Head of caudate nucleus (tissue), 42 donors: ENCODE measurements at places on chromosomes 13 and 19.
A peak's percentile ranks its signal among the peaks of the same experiment; 100 is the strongest.

DNA sequence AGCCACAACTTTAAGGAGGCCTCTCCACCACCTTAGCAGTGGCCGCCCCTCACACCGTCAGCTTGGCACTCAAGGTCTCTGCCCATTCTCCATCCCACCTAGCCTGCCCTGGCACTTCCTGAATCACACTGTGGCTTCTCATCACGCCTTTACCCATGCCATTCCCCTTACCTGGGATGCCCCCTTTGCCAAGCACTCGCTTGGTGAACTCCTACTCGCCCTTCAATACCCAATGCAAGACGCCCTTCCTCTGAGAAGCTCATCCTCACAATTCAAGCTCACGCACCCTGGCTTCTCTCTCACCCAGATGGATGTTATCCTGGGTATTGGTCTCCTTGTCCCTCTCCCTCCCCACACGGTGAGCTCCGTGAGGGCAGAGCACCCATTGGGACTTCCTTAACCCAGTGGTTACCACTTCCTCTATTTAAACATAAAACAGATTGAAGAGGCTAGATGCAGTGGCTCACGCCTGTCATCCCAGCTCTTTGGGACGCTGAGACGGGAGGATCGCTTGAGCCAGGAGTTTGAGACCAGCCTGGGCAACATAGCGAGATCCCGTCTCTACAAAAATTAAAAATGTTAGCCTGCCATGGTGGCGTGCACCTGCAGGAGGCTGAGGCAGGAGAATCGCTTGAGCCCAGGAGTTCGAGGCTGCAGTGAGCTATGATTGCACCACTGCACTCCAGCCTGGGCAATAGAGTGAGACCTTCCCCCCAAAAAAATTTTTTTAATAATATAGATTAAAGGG, 12.6 kb upstream of the SHD start:
- no peak for DNase-seq

DNA sequence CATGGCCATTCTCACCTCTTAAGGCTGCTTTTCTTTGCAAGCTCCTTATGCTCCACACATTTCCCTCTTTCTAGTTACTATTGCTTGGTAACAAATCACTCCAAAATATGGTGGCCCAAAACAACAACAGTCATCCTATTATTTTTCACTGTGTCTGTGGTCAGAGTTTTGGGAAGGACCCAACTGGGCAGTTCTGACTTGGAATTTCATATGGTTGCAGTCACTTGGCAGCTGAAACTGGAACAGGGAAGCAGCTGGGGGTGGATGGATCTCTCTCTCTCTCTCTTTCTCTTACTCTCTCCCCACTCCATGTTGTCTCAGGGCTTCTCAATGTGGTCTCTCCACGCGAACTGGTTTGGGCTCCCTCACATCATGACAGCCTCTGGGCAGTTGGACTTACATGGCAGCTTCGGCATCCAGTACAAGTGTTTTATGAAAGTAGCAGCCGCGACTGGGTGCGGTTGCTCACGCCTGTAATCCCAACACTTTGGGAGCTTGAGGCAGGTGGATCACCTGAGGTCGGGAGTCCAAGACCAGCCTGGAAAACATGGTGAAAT, 39.6 kb downstream of the NUMBL start:
- no peak for DNase-seq

DNA sequence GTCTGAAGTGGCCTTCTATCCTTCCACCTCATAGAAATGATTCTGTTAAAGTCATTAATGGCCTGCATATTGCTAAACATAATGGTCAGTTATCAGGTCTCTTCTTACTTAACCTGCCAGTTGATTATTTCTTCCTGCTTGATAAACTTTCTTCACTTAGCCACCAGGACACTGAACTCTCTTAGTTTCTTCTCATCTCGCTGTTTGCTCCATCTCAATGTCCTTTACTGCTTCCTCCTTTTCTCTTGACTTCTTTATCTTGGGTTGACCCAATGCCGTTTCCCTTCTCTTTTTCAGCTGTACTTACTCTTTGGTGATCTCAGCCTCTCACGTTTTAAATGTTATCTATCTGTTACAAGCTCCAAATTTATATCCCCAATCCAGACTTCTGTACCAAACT, 17.1 kb upstream of the CLC start:
- DNase-seq: no peak

GRCh38 chr13:96492766-96493165, 402.9 kb downstream of the HS6ST3 start:
- DNase-seq: no peak

DNA sequence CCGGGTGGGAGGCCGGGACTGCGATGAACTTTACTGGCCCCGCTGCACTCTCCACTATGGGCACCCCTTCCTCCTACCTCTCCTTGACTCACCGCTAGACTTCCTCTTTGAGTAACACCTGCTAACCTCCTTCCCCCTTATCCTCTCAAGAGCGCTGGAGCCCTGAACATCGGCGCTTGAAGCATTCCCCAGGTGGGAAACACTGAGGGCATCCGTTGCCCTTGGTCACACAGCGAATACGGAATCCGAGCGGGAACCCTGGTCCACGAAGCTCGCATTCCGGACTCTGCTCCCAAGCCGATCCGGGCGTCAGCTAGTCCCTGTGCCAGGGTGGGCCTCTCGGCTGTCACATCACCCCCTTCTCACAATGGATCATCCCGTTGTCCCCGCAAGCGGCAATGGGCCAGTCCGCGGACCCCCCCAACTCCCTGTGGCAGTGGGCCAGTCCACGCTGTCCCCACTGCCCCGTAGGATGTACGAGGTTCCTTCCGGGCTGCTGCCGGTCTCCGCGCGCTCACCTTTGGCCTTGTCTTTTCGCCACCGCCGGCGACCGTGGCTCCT, 4.2 kb downstream of the LIPE start:
- DNase-seq: peak; percentile 64

- no peak for DNase-seq
Observed at GRCh38 chr13:104773775-104774174, 1707.6 kb upstream of the SLC10A2 start.

DNA sequence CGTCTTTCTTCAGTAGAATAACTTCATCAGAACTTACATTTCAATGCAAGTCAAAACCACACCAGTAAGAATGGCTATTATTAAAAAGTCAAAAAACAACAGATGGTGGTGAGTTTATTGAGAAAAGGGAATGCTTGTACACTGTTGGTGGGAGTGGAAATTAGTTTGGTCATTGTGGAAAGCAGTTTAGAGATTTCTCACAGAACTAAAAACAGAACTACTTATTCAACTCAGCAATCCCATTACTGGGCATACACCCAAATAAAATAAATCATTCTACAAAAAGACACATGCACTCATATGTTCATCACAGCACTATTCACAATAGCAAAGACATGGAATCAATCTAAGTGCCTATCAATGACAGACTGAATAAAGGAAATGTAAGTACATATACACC, 231.2 kb downstream of the NHLRC3 start:
- DNase-seq: no peak

GRCh38 chr13:63409791-63410351, 1994.2 kb upstream of the PCDH20 start:
- no peak for DNase-seq

DNA sequence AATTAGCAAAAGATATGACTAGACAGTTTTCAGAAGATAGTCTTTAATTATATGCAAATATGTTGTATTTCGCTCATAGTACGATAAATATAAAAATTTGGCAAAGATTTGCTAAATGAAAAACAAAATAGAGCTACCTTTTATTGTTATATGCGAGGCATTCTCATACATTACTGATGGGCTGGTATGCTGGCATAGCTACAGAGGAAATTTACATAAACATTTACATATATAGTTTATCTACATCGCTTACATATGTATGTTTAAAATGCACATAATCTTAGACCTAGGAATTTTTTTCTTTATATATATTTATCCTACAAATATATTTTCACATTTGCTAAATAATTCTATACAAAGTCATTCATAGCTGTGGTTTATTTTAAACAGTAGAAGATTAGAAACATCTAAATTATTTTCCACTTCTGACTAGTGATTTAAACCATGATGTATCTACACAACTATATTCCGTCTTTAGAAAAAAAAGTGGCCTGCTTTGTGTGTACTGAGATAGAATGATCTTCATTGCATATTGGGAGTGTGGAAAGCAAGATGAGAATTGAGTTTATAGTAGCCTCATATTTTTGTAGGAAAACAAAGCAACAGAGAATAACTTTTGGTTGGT, 1345.0 kb upstream of the SLC10A2 start:
- no peak for DNase-seq

DNA sequence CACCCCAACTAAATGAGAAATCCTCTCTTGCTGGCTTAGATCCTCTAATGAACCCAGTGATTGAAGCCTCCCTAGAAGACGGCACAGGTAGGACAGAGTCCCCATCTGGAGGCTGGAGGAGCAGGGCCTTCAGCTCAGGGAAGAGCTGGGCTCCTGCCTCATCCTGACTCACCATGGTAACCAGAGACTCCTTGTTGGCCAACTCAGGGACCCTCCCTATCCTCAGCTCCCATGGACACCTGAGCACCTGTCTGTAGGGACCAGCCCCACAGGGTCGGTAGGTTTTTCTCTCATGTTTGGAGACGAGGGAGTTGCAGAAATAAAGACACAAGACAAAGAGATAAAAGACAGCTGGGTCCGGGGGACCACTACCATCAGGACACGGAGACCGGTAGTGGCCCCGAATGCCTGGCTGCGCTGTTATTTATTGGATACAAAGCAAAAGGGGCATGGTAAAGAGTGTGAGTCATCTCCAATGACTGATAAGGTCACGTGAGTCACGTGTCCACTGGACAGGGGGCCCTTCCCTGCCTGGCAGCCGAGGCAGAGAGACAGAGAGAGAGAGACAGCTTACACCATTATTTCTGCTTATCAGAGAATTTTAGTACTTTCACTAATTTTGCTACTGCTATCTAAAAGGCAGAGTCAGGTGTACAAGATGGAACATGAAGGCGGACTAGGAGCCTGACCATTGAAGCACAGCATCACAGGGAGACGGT, 26.6 kb downstream of the SIGLEC7 start:
- DNase-seq: no peak

DNA sequence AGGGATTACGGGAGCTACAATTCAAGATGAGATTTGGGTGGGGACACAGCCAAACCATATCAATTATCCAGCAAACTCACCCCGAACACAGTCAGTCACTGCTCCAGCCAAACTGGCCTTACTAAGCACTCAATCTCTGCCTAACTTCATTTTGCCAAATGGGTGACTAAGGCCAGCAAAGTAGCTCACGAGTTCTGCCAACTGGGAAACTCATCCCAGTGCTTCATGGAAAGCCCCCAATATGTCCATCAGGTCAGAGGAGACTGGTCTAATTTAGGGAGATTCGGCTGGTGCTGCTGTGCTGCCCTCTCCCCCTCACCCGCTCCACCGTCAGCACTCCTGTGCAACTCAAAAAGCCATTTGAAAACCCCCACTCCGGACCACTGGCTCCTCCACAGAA, 324.0 kb downstream of the FOXO1 start:
- DNase-seq: no peak

- DNase-seq: no peak
Observed at GRCh38 chr13:26061947-26062346, 10.1 kb upstream of the SHISA2 start.

- DNase-seq: no peak
Observed at GRCh38 chr13:112054616-112055015, 12.3 kb upstream of the SOX1 start.

DNA sequence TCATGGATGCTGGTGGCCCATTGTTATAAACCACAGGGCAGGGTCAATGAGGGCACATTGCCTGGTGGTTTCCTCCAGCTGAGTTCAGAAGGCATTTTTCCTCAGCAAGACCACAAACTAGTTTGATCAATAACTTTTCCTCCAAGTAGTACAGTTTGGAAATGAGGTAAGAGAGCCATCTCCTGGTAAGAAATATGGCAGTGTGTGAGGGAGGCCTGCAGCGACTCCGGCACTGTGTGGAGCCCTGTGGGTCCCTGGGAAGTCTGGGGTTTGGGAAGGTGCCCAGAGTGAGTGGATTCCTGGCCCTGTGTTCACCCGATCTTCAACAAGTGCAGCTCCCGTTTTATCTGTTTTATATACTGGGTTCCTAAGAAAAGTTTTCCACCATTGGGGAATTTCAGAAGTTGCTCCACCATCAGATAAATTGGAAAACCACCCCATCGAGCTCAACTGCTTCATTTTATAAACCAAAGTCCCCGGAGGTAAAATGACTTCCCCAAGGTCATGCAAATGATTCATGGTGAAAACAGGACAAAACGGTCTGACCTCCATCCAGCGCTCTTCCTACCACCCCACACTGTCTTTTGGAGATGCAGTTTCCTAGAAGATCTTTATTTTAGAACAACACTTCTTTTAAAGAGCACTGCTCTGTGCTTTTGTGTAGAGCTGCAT, 148.4 kb downstream of the KATNAL1 start:
- no peak for DNase-seq

GRCh38 chr13:74966814-74967424, 515.0 kb downstream of the TBC1D4 start:
- DNase-seq: no peak

DNA sequence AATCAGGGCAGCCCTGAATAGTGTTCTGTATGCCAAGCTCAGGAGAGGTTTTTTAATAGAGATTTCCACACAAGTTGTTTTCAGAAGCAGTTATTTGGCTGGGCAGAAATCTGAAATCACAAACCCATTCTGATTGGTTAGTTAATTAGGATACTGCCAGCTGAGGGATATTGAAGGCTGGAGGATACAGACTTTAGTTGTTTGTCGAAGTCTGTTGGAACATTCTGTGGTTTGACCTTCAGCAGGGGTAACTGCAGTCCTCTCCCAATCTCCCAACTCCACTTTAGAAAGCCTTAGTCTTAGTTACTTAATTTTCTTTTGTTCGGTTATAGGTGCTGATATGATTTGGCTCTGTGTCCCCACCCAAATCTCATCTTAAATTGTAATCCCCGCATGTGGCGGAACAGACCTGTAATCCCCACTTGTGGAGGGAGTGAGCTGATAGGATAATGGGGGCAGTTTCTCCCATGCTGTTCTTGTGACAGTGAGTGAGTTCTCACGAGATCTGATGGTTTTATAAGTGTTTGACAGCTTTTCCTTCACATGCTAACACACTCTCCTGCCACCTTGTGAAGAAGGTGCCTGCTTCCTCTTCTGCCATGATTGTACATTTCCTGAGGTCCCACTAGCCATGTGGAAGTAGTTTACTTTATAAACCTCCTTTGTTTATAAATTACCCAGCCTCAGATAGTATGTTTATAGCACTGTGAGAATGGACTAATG, 169.2 kb downstream of the GPC5 start:
- no peak for DNase-seq

DNA sequence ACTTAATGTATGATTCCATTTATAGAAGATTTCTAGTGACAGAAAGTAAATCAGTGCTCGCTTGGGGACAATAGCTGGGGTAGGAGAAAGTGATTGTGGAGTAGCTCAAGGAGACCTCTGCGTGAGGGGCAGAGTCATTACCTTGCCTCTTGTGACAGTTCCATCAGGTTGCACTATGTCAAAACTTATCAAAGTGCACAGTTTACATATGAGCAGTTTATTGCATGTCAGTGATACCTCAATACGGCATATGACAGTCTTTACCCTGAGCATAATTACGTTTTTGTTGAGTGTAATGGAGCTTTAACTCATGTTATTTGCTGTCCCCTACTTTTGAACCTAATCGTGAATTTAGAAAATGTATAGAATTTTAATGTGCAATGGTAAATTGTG, 15.0 kb downstream of the ARHGEF7 start:
- no peak for DNase-seq
